ENCODE measurements at places on chromosomes 4 and X.

DNA sequence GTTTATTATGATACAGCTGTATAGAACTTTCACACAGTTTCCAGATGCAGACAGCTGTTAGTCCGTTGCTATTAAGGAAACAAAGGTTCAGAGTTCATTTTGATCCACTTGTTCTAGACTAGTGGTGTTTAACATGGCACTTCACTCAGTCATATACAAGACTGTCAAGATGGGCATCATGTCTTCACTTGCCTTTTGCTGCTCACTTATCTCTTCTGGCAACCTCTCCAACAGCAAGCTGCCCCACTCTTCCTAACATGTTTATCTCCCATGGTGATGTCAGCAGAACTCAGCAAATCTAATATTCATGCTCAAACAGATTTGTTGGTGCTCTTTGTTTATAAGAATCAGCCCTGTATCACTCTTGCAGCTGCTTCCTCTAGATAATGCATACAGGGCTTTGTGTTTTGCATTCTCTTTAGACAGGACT, 236.2 kb upstream of the HAND2 start:
- DNase-seq, result no peak

GRCh38 chrX:25279510-25279909, 263.7 kb upstream of the ARX start:
- no peak for DNase-seq

DNA sequence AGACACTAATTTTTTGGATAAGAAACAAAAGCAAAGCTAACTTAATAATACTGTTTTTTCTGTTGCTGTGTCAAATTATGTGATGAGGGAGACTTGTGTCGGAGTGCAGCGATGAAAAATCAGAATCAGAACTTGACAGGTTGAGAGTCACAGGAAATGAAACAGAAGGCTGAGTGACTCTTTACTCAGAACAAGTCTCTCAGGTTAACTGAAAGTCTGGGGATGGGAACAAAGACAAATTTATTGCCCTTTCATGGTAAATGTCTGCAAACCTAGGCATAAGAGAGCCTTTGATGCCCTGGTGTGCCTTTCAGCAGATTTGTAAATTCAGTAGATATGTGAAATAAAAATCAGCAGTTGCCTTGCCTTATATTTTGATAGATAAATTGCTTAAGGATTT, 96.0 kb downstream of the ADGRL3 start:
- DNase-seq, result no peak

- DNase-seq, result no peak
Observed at GRCh38 chr4:55138367-55138766, 13.0 kb upstream of the KDR start.

GRCh38 chr4:1981251-1982058, 27.3 kb downstream of the NELFA start:
- no peak for DNase-seq

GRCh38 chrX:110308220-110308619, 9.7 kb downstream of the AMMECR1 start:
- DNase-seq, result no peak

GRCh38 chr4:52643785-52644244, 15.3 kb downstream of the USP46 start:
- no peak for DNase-seq

- DNase-seq, result no peak
Observed at GRCh38 chr4:98493296-98493695, 165.1 kb downstream of the TSPAN5 start.

GRCh38 chr4:102606846-102607450, 105.8 kb downstream of the NFKB1 start:
- DNase-seq, result no peak

DNA sequence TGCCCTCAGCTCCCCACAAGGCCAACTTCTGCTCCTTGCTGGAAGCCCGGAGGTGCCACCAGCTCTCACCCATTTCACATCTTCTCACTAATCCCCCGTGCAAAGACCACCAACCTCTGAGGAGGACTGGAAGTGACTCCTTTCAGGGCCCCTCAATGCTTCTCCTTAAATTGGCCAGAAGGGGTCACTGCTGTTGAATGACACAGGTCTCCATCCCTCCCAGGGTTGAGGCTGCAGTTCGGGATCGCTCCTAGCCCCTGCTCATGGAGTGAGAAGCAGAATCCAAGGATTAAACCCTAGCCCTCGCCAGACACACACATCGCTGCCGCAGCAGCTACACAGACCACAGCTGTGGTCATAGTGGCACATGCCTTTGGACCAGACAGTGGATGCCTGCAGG, 279.5 kb upstream of the TAPT1 start:
- DNase-seq, result no peak
